IPS DF 6.9 (cell line): ENCODE measurements at places on chromosomes 2 and 18.

- peak; percentile 57 for DNase-seq
- H3K27me3 ChIP-seq: no peaks in the 10 kb centered on the region
- no peaks in the 10 kb centered on the region for H3K4me1 ChIP-seq
- peak within 1 kb of the TSS; percentile 93 for H3K4me3 ChIP-seq
- H3K36me3 ChIP-seq: no peaks in the 10 kb centered on the region
Measured at GRCh38 chr2:176269319-176270099, at the start of gene MTX2. MTX2 (plus strand) TSS chr2:176269442; CDS start chr2:176269630, 188 bp downstream.

DNA sequence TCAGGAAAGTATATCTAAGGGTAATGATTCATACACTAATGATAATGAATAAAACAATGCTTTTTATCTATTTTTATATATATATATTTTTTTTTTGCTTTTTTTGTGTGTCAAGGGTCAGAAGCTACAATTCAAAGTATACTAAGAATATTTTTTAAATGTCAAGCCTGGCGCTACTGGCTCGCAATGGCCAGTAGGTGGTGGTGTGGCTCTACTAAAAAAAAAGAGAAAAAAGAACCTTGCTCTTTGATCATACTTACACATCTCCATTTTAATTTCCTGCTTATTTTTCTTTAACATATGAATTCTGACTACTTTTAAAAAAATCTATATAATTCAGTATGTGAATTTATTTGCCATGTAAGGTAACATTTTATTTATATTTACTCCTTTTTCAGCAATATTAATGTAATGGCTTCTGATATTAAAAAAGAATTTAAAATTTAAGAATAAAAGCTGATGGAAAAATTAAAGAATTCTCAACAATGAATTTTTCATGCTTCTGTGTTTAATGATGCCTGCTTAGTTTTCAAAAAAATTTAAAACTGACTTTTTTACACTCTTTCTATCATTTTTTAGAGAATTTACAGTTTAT lies 232.9 kb downstream of the GULP1 start:
- H3K4me1 ChIP-seq: no peaks in the 10 kb centered on the region
- no peak overlapping the region for H3K27ac ChIP-seq
- no peak overlapping the region for H3K4me3 ChIP-seq
- H3K27me3 ChIP-seq: no peaks in the 10 kb centered on the region

- peaks cover 8% of the 10 kb centered on the region; the same call in 1 of the 2 replicates for H3K36me3 ChIP-seq
- DNase-seq: no peak
- no peaks in the 10 kb centered on the region for H3K4me1 ChIP-seq
- H3K4me3 ChIP-seq: no peak overlapping the region
- no peak overlapping the region for H3K27ac ChIP-seq
- no peaks in the 10 kb centered on the region for H3K27me3 ChIP-seq
Measured at GRCh38 chr2:26189751-26190150, 16.9 kb downstream of the GAREM2 start.

DNA sequence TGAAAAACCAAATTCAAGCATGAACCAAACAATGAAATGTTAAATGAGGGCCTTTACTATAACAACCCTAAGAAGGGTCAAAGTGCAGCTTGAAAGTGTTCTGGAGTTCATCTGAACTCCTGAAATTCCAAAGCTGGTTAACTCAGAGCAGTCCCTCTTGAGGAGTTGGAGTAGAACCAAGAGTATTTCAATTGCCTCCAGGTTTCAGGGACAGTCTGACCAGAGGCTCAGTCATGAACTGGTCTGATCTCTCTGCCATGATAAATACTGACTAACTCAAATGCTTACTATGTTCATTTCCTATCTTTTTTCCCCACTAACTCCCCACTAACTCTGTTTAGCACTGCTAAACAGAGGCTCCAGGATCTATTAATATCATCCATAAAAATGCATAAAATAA lies 2.7 kb downstream of the STARD7 start:
- no peak overlapping the region for H3K27ac ChIP-seq
- H3K4me1 ChIP-seq: no peaks in the 10 kb centered on the region
- no peaks in the 10 kb centered on the region for H3K36me3 ChIP-seq

- H3K4me1 ChIP-seq: no peaks in the 10 kb centered on the region
- no peaks in the 10 kb centered on the region for H3K27me3 ChIP-seq
- no peak overlapping the region for H3K4me3 ChIP-seq
- no peaks in the 10 kb centered on the region for H3K36me3 ChIP-seq
- DNase-seq: no peak
Measured at GRCh38 chr2:201813996-201814760, 7.8 kb downstream of the CDK15 start.

GRCh38 chr2:191303140-191304005 lies 58.2 kb downstream of the MYO1B start:
- no peak overlapping the region for H3K4me3 ChIP-seq
- H3K4me1 ChIP-seq: no peaks in the 10 kb centered on the region
- H3K36me3 ChIP-seq: no peaks in the 10 kb centered on the region
- no peaks in the 10 kb centered on the region for H3K27me3 ChIP-seq

DNA sequence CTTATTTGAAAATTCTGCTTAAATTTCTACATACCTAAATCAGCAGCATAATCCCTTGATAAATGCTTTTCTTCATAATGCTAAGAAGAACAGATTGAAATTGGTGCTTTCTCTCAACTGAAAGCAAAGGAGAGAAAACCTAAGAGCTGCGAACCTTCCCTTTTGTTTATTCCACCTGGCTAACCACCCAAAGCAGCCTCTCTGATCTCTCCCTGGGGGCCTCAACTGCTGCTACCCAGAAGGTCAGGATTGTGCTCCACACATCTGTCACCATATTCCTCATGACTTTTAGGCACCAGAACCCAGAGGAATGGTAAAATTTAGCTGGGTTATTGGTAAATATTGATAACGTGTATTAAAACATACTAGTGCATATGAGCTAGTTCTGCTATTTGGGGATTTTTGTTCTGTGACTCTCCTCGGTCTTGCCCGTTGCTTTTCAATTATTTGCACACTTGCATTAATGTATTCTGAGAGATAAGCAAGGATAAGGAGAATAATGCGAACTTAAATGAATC lies 334.1 kb downstream of the RIT2 start:
- DNase-seq: no peak
- no peak overlapping the region for H3K27ac ChIP-seq
- H3K4me3 ChIP-seq: no peak overlapping the region
- no peaks in the 10 kb centered on the region for H3K27me3 ChIP-seq

DNA sequence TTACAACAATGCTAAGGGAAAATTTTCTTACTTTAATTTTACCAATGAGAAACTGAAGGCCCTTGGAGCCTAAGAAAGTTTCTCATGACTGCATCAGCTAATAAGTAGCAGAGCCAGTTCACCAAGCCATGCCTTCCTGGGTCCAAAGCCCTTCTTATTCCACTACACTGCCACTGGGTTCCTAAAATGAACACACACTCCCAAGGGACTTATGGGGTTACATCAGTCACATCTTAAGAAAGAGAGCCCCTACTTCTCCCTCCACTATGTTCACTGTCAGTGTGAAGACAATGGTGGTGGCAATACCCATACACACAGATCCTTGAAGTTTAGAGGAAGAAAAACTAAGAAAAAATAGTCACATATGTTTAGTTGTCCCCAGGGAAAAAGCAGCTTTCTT lies 20.6 kb downstream of the MBD2 start:
- H3K4me3 ChIP-seq: no peak overlapping the region
- no peak overlapping the region for H3K27ac ChIP-seq
- DNase-seq: no peak
- H3K27me3 ChIP-seq: no peaks in the 10 kb centered on the region
- no peaks in the 10 kb centered on the region for H3K4me1 ChIP-seq

DNA sequence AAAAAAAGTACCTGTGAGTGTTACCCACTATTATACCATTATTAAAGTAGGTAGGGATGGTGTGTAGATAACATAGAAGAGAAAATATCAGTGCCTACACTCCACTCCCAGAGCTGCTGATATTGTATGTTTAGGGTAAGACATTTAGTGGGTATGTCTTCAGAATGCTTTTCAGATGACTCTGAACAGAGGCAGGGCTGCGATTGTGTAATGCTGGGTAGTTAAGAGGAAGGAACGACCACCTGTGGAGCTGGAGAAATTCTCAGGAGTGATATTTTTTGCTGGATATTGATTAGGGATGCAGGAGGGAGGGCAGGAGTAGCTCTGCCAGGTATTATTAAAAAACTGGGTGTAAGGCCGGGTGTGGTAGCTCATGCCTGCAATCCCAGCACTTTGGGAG lies 2.8 kb downstream of the CNOT11 start:
- peaks cover 4% of the 10 kb centered on the region for H3K4me1 ChIP-seq
- H3K27ac ChIP-seq: no peak overlapping the region
- no peaks in the 10 kb centered on the region; the same call in 1 of the 2 replicates for H3K36me3 ChIP-seq
- H3K27me3 ChIP-seq: no peaks in the 10 kb centered on the region

GRCh38 chr18:39480494-39481195 lies 1915.0 kb upstream of the CELF4 start:
- no peak overlapping the region for H3K4me3 ChIP-seq
- no peaks in the 10 kb centered on the region for H3K4me1 ChIP-seq
- no peak for DNase-seq
- no peak overlapping the region for H3K27ac ChIP-seq

GRCh38 chr18:49142216-49142615 lies 191.5 kb upstream of the SMAD7 start:
- H3K4me1 ChIP-seq: 0 out of 2 replicates have a peak, but pooled peaks cover 1% of the 10 kb centered on the region
- no peak overlapping the region for H3K27ac ChIP-seq
- no peaks in the 10 kb centered on the region for H3K27me3 ChIP-seq
- no peak overlapping the region for H3K4me3 ChIP-seq
- H3K36me3 ChIP-seq: no peaks in the 10 kb centered on the region

- no peaks in the 10 kb centered on the region for H3K36me3 ChIP-seq
- no peaks in the 10 kb centered on the region for H3K27me3 ChIP-seq
- H3K4me3 ChIP-seq: no peak overlapping the region
- no peaks in the 10 kb centered on the region for H3K4me1 ChIP-seq
- no peak for DNase-seq
Measured at GRCh38 chr2:145460112-145460511, 940.2 kb upstream of the ZEB2 start.

DNA sequence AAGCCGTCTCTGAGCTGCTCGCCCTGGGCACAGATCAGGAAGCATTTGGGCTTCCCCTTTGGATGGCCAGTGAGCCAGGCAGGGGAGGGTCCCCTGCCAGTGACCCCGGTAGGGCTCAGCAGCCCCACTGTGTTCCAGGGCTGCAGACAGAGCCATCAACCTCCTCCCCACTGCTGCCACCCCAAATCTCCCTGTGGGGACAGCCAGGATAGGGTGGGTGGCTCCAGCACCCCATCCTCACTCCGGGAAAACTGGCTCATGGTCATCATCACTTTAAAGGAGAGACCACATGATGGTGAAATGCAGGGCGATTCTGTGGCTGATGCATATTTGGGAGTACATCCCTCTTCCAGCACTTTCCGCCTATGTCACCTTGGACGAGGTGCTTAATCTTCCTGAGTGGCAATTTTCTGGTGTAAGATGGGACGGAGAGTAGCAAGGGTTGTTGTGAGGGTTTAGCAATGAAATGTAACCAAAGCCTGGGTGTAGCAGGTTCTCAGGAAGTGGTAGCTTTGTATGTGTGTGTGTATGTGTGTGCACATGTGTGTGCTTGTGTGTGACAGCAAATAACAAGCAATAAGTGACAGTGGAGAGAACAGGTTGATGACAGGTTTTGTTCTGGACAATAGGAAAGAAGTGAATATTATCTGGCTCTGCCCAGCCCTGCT lies 61.8 kb downstream of the ACAA2 start:
- H3K27ac ChIP-seq: no peak overlapping the region
- H3K4me3 ChIP-seq: no peak overlapping the region
- no peaks in the 10 kb centered on the region for H3K27me3 ChIP-seq
- H3K4me1 ChIP-seq: no peaks in the 10 kb centered on the region; the same call in 1 of the 2 replicates

DNA sequence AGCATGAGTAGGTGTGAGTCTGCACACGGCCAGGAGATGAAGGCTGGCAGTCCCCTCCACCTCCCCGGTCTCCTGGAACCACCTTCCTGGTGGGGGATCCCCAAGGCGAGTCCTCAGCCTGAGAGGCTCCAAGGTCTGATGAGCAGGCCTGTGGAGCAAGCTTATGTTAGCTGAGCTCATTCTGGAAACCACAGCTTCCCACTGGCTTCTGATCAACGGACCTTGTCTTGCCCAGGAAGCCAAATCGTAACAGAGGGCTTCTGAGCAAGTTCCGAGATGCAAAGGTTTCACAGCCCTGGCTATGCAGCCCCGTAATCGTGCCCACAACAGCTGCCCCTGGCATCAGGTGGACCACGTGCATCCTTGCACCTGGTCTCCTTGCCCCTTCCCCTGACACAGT lies 28.8 kb upstream of the GPR55 start:
- no peaks in the 10 kb centered on the region for H3K36me3 ChIP-seq
- no peak for DNase-seq
- H3K27ac ChIP-seq: no peak overlapping the region
- no peak overlapping the region for H3K4me3 ChIP-seq

DNA sequence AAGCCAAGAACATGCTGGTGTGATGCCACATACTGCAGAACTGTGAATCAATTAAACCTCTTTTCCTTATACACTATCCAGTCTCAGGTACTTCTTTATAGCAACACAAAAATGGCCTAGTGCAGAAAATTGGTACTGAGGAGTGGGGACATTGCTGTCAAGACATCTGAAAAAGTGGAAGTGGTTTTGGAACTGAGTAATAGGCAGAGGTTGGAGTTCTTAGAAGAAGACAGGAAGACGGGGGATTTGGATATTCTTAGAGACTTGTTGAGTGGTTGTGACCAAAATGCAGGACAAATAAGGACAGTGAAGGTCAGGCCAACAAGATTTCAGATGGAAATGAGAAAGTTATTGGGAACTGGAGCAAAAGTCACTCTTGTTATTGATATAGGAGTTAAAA lies 31.3 kb upstream of the CDH2 start:
- no peak overlapping the region for H3K4me3 ChIP-seq
- H3K27ac ChIP-seq: no peak overlapping the region
- H3K4me1 ChIP-seq: no peaks in the 10 kb centered on the region
- DNase-seq: no peak
- H3K27me3 ChIP-seq: no peaks in the 10 kb centered on the region

DNA sequence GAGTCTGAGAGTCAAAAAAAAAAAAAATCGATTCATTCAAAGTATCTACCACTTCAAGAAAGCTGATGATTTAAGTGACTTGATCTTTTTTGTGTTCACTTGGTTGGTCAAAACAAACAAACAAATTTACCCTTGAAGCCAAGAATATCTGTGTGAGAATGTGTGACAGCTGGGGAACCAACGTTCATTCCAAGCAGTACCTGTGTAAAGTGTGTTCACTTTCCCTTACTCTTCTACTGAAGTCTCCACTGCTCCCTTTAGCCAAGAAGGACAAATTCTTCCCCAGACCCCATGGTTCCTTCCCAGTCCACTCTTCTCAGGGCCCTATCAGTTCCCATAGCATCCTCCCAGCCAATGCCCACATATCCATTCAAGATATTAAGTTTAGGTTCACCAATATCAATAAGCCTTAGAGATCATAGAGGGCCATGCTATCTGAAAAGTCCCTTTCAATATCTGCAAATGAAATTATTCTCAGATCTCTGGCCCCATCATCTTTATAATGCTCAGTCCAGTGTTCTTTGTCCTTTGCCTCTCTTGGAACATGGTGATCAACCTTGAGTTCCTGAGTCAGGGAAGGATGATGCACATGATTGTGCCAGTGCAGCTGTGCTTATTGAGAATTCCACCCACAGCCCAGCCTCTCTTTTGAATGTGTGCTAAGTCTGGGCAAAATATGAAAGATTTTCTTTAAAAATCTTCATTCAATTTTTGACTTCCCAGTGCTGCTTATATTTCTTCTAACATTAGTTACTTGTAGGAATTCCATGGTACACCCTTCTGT lies 82.8 kb upstream of the DTNA start:
- no peaks in the 10 kb centered on the region for H3K27me3 ChIP-seq
- H3K27ac ChIP-seq: no peak overlapping the region
- H3K36me3 ChIP-seq: no peaks in the 10 kb centered on the region; the same call in 1 of the 2 replicates
- no peak for DNase-seq
- 0 out of 2 replicates have a peak, but pooled peaks cover under 1% of the 10 kb centered on the region for H3K4me1 ChIP-seq
